ENCODE measurements at places on chromosomes 6 and 20.
A peak's percentile ranks its signal among the peaks of the same experiment; 100 is the strongest.

- no peak for DNase-seq
These were observed 21.7 kb upstream of the IL17A start for GRCh38 chr6:52164319-52165094.

DNA sequence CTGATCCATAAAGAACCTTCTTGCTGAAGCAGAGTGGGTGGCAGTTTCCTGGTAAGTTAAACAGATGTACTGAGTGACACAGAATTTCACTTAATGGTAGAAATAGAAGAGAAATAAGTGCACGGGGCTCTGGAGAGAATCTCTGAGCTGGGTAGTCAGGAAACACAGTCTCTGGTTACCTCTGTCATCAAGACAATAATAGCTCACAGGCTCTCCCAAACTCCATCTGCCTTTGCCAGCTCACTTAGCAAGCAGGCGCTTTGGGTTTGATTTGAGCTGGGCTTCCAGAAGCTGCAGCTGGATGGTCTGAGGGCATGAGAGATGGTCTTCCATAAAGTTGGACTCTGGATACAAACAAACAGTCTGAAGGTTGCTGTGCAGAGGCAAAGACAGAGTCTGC, 39.6 kb upstream of the PRSS35 start:
- DNase-seq, result no peak

DNA sequence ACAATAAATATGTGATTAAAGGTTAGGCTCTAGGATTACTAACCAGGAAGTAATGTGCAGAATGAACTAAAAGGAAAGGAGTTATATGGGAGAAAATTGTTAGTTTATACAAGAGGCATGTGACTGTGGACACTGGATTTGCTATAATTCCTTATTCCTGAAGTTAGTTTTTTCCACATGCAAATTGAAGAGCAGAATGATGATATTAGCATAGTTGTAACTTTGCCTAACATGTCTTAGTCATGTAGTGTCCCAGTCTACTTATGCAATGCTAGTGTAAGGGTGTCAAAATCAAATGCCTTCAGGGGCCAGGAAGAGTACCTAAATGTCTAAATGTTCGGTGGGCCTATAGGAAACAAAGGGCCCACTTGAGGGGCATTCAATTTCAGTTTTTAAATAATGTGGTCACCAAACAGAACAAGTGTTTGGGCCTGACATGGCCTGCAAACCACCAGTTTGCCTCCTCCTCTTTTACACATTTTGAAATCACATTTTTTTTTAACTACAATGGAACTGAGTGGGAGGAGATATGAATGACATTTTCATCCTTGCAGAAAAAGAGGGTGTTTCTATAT, 28.0 kb upstream of the CEP85L start:
- no peak for DNase-seq

GRCh38 chr20:63738687-63739129, 868 bp upstream of the SLC2A4RG start:
- no peak for DNase-seq

DNA sequence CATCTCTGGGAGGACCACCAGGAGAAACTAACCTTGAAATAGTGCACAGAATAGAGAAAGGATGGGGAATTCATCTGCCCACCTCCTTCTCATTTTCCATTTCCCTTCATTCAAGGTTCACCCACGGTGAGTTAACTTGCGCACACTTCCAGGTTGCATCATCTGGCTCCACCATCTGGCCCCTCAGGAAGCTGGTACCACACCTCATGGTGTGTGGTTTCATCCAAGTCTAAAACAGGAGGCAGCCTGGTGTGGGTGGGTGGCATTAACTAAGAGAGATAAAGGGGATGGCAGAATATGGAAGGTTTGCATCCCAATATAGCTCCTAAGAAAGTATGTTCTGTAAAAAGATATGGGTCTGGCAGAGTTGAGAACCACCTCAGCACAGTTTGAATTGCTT, 3.8 kb downstream of the ZNF334 start:
- no peak for DNase-seq

GRCh38 chr6:150652848-150653613, 53.3 kb downstream of the PLEKHG1 start:
- DNase-seq, result no peak

GRCh38 chr6:155054491-155055250, 59.6 kb downstream of the TIAM2 start:
- no peak for DNase-seq

DNA sequence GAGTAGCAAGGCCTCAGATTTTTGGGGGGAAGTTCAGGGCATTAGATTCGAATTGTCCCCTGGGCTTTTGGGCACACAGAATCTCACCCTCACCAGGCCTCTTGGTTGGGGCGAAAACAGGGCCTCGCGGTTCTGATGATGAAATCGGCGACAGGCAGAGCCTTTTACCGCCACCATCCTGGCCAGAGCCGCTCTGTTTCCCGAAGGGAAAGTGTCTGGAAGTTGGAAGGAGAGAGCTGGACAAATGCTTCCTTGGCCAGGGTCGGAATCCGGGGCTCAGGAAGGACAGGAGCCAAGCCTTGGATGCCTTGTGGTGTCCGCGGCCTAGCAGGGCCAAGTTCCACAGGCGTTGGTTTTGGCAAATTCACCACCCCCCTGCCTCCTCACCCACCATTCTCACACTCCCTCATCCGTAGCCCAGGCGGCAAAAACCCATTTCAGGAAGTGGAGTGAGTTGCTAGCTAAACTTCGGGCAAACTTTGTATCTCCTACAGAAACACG, 3.5 kb upstream of the TFAP2A start:
- no peak for DNase-seq

DNA sequence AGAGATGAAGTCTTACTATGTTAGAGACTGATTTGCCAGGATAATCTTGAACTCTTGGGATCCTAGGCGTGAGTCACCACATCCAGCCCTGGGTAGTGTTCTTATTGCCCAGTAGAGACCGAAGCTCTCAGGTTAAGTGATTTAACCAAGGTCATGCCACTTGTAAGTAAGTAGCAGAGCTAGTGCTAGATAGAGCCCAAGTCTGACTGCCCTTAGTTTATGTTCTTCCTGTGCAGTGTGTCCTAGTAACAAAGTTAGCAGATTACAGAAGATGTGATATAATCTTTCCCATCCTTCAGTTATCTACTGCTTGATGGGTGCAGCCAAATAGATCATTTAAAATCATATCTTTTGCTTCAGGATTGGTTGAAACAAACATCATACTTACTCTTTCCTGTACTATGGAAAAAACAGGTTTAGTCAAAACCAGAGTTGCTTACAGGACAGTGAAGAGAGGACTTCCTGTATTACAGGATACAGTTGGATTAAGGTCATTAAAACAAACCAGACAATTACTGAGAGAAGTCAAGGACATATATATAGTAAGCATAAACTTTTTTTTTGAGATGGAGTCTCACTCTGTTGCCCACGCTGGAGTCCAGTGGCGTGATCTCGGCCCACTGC, 9.5 kb upstream of the PABPC1L start:
- DNase-seq, result no peak

GRCh38 chr20:12962895-12963294, 45.9 kb upstream of the SPTLC3 start:
- no peak for DNase-seq

DNA sequence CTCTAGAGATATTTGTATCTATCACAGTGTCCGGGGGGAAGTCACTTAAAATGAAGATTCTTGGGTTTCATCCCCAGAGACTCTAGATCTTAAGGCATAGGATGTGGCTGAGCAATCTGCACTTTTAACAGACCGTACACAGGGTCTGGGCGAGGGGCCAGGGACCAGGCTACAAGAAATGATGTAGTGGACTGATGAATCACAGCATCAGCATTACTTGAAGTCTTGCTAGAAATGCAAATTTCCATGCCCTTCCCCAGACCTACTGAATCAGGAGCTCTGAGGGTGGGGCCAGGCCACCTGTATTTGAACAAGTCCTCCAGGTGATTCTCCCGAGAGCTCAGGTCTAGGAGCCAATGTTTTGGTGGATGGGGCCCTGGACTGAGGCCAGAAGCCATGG, 168.4 kb downstream of the DOK5 start:
- no peak for DNase-seq

GRCh38 chr6:165519316-165519715, 143.7 kb downstream of the PDE10A start:
- no peak for DNase-seq

DNA sequence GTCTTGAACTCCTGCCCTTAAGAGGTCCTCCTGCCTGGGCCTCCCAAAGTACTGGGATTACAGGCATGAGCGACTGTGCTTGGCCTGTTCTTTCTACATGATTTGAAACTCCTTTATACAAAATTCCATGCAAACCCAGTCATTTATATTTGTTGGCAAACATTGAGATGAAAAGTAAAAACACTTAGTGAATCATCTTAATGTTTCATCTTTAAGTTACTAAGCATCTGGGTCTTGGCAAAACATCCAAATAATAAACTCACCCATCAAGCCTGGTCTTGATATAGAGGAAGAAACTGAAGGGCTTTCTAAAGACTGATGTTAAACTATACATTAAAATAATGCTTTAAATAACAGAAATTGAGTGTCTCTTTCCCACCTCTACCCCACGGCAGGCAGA, 95.1 kb downstream of the FUT9 start:
- DNase-seq, result no peak

DNA sequence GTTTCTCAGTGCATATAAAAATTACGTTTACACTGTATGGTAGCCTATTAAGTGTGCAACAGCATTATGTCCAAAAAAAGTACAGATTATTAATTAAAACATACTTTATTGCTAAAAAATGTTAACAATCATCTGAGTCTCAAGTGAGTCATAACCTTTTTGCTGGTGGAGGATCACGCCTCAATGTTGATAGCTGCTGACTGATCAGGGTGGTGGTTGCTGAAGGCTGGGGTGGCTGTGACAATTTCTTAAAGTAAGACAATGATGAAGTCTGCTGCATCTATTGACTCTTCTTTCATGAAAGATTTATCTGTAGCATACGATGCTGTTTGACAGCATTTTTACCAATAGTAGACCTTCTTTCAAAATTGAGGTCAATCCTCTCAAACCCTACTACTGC, 155.1 kb downstream of the BTBD9 start:
- DNase-seq, result no peak

DNA sequence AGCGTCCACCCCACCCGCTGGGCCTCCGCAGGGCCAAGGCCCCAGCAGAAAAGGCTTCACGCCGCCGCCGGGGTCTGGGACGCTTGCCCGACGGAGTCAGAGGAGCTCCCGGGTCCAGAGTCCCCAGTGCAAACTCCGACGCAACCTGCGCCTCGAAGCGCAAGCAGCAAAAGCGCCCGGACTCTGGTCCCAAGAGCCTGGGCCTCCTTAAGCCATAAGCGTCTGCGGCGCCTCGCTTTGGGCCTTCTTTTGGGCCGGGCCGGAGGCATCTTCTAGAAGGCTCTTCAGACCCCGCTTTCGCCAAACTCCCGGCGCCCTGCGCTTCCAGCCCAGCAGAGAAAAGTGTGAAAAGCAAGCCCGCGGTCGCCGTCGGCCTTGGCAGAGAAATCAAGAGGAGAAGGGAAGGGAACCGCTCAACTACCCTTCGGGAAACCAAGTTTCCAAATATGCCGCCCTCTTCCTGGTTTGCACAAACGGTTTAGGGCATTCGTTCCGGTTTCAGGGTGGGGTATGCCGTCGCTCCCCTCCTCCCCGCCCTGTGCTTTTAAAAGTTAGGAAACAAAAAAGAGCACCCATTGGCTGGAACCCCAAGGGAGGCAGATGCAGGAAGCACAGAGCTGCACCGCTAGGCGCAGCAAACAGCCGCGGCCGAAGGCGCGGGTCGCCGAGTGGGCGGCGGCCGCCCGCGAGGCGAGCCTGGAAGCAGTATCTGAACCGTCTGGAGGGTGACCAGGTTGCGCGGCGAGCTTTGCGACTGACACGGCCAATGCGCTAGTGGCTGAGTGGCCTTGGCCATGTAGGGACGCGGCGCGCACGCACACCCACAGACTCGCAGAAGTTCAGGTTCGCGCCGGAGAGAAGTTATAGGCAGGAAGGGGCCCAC, 1.2 kb downstream of the TBX18 start:
- DNase-seq, result peak; percentile 25

DNA sequence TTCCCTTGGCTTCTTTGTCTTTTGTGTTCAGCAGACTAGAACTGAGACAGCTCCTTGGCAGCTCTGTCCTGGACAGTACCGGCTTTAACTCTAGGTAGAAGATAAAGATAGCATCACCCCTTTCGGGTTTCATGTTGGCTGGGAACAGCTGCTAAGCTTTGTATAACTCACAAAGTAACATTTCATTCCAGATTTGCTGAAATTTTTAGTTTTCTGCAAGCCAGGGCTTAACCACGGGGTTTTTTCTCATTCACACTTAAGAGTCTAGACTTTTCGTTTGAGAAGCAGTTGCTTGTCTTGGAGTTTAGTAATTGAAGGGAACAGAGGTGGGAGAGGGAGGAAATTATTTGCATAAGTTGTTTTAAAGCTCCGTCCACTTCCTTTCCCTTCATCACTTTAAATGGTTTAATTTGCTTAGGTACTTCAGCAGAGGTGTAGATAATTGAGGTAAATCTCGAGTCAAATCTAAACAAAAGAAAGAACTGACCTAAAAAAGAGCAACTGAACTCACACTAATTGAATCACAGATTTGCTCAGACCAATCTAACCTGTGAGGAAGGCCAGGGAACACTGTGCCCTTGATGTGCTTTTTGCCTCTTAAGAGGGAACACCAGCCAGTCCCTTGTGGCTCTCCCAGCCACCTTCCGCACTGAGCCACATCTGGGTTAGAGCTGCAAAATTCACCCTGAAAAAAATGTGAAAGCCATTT, 48.3 kb downstream of the RREB1 start:
- DNase-seq, result no peak

DNA sequence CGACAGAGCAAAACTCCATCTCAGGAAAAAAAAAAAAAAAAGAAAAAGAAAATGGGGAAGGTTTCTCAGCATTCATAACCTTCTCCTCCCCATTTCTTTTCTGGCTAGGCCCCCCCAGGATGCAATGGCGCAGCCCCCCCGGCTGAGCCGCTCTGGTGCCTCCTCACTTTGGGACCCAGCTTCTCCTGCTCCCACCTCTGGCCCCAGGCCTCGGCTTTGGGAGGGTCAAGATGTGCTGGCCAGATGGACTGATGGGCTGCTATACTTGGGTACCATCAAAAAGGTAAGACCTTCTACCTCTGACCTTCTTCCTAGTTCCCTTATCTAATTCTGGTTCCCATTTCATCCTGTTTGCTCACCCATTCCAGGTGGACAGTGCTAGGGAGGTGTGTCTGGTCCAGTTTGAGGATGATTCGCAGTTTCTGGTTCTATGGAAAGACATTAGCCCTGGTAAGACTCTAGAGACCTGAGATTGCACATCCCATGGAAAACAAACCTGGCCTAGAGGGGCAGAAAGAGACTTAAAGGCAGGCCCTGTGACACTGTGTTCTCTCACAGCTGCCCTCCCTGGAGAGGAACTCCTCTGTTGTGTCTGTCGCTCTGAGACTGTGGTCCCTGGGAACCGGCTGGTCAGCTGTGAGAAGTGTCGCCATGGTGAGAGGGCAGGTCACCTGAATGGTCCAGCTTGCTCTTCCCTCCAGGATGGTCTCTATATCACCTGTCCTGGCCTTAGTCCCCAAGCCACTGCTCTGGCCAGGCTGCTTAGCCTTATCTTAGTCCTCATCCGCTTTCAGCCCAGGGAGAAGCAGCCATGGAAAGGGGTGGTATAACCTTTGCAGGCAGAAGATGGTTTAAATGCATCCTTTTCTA, 1.6 kb downstream of the PHF1 start:
- DNase-seq, result no peak

Measured in NCI-H1105 (cell line).